ENCODE measurements at places on chromosomes 5 and 9. TPM values are rescaled to one million over a fixed set of nuclear protein-coding genes. Genes with fewer than 3 reads are reported as not detected.

ICE1 gene
- total RNA-seq, result 15.4 TPM

PIP5KL1 gene
- total RNA-seq, result 16.0 TPM

IL9 gene
- total RNA-seq, result not detected

SPATA31C1 gene
- not detected for total RNA-seq

RANBP3L gene
- total RNA-seq, result not detected

GCNT1 gene
- 16.3 TPM for total RNA-seq

NOXA1 gene
- total RNA-seq, result 0.92 TPM

ZFP2 gene
- total RNA-seq, result 1.3 TPM

RGS7BP gene
- not detected for total RNA-seq

NIPAL4 gene
- 14.9 TPM for total RNA-seq

ADGRD2 gene
- total RNA-seq, result not detected

PHAX gene
- 32.7 TPM for total RNA-seq

FRRS1L gene
- 0.07 TPM for total RNA-seq

CLIC3 gene
- total RNA-seq, result 203 TPM

ARID3C gene
- not detected for total RNA-seq

C5orf15 gene
- 40.1 TPM for total RNA-seq

IRX2 gene
- total RNA-seq, result 46.8 TPM

SLC34A3 gene
- total RNA-seq, result 0.14 TPM

TRIM36 gene
- 0.42 TPM for total RNA-seq

SPATA6L gene
- 0.23 TPM for total RNA-seq

NTRK2 gene
- under 0.01 TPM for total RNA-seq

NR2F1-AS1 gene
- not detected for total RNA-seq

Data from airway epithelial cell (primary cell).